ENCODE measurements at places on chromosomes 7 and 10.

- peak; percentile 37 for DNase-seq
These were observed 24.6 kb upstream of the ZMIZ1 start for GRCh38 chr10:79044036-79044632.

DNA sequence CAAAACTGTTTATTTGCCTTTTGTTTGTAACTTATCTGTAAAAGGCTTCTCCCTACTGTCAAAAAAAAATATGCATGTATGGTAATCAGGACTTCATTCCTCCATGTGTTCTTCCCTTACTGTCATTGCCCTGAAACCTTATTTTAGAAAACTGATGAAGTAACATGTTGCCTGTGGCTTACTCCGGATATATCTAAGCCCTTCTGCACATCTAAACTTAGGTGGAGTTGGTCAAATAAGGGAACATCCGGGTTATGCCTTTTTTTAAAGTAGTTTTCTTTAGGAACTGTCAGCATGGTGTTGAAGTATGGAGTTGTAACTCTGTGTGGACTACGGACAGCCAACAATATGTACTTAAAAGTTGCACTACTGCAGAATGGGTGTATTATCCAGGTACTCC is 6.2 kb downstream of the SAR1A start:
- DNase-seq: no peak

GRCh38 chr7:152307902-152308301 is 127.9 kb downstream of the KMT2C start:
- DNase-seq: no peak

- no peak for DNase-seq
These were observed 269.0 kb downstream of the DIP2C start for GRCh38 chr10:420154-421121.

- no peak for DNase-seq
These were observed 38.8 kb downstream of the AKR1B15 start for GRCh38 chr7:134587750-134588149.

- DNase-seq: no peak
These were observed 144.0 kb upstream of the CHST15 start for GRCh38 chr10:124237282-124237961.

- DNase-seq: no peak
These were observed 34.7 kb downstream of the PRSS2 start for GRCh38 chr7:142805350-142806021.

- no peak for DNase-seq
These were observed 21.9 kb upstream of the ACSL5 start for GRCh38 chr10:112352044-112352443.

DNA sequence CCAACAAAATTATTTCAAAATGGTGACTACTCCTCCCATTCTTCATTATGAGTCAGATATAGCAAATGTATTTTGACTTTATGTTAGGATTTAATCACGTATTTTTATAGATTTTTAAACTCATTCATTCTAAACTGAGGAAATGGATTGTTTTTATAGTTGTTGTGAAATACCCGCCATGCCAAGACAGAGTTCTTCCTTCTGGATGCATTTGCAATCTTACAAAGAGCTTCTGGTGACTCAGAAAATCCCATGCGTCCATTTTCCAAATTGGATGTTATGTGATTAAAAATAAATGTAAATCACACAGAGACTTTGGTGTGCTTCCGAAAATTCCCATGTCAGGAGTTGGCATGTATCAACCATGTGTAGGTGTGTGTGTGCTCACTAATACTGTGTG is 179.3 kb downstream of the TRIL start:
- DNase-seq: no peak

GRCh38 chr10:49593998-49594397 is 16.1 kb upstream of the SLC18A3 start:
- DNase-seq: no peak

DNA sequence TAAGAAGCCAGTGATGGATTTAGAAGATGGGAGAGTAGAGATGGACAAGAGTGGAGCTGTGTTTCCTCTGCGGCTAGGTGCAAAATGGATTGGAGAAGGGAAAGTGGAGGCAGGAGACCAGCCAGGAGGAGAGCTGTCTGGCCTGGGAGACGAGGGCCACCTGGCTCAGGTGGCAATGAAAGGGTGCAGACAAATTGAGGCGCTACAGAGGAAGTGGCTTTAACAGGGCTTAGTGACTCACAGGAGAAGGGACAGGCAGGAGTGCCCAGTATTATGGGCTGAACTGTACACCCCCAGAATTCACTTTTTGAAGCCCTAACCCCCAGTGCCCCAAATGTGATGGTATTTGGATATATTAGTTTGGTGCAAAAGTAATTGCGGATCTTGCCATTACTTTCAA is 65.6 kb upstream of the DUSP5 start:
- DNase-seq: peak; percentile 49

DNA sequence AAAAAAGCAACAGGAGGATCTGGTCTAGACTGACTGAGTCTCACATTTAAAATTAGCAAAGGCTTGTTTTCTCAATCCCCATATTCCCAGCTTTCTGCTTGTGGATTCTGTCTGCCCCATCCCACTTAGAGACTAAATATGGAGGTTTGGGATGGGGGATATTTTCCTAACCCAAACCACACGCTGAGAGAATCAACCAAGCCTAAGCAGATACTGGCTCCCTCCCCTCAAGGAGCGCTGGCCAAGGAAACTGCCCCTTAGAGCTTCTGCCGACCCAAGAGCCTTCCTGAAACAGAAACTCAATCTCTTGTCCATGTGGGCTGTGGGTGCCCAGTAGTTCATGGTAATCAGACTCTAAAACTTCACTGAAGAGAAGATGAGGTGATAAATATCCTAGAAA is 3.9 kb downstream of the FFAR4 start:
- no peak for DNase-seq

DNA sequence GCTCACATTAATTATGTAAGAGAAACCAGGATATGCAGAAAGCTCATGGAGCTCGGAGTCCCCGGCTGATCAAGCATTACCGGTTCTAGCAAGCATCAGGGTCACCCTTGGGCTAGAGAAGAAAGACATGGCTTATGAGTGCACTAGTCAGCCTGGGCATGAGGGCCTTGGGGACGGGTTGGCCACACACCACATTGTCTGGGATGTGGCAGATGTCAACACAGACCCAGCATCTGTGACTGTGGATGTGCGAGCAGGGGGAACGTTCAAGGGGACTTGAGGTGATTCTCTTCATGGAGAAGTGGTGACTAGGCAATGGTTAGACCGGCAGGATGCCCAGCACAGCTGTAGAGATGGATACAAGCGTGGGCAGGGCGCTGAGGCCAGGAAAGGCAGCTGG is 13.7 kb downstream of the ZMIZ2 start:
- DNase-seq: no peak

GRCh38 chr7:19110776-19111175 is 6.7 kb downstream of the TWIST1 start:
- no peak for DNase-seq

DNA sequence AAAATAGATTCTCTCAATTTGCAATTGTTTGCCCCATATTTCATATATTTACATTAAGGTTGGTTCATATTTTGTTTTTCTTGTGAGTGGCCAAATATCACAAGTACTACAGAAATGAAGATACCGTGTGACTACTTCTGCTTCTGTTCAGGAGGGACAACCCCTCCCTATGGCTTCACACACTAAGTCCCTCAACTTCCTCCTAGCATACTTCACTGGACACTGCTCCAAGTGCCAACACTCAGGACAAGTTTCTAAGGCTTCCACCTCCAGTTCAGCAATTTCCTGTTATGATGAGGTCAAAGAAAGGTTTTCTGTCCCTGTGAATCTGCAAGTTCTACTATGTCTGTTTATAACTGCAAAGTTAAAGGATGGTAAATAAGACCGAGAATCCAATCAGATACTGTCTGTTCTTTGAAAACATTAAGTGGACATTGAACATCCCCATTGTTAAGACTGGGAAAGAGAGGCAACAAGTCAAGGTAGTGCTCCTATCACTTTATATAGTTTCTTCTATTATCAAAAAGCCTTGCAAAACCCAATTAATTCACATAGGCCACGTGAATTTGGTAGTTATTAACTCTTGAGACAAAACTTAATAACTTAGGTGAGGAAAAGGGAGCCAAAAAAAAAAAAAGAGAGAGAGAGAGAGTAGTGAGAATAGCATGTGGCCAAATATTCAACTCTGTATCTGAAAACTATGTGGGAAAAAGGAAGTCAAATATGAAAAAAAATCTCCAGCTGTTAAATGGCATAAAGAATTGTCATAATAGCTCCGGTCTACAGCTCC is 81.3 kb upstream of the DKK1 start:
- no peak for DNase-seq

- peak; percentile 90 for DNase-seq
These were observed 8.3 kb upstream of the ZC3HAV1L start for GRCh38 chr7:139043823-139044812.

- DNase-seq: no peak
These were observed 92.7 kb downstream of the EEPD1 start for GRCh38 chr7:36245684-36246299.
